ENCODE measurements at places on chromosomes 3 and 15.

GRCh38 chr3:46895204-46895660 is 17.7 kb downstream of the PTH1R start:
- no peaks in the 10 kb centered on the region for H3K27me3 ChIP-seq
- DNase-seq: no peak
- no peaks in the 10 kb centered on the region for H3K36me3 ChIP-seq
- H3K27ac ChIP-seq: no peak overlapping the region
- H3K4me1 ChIP-seq: peaks cover 4% of the 10 kb centered on the region
- no peak overlapping the region for H3K4me3 ChIP-seq

DNA sequence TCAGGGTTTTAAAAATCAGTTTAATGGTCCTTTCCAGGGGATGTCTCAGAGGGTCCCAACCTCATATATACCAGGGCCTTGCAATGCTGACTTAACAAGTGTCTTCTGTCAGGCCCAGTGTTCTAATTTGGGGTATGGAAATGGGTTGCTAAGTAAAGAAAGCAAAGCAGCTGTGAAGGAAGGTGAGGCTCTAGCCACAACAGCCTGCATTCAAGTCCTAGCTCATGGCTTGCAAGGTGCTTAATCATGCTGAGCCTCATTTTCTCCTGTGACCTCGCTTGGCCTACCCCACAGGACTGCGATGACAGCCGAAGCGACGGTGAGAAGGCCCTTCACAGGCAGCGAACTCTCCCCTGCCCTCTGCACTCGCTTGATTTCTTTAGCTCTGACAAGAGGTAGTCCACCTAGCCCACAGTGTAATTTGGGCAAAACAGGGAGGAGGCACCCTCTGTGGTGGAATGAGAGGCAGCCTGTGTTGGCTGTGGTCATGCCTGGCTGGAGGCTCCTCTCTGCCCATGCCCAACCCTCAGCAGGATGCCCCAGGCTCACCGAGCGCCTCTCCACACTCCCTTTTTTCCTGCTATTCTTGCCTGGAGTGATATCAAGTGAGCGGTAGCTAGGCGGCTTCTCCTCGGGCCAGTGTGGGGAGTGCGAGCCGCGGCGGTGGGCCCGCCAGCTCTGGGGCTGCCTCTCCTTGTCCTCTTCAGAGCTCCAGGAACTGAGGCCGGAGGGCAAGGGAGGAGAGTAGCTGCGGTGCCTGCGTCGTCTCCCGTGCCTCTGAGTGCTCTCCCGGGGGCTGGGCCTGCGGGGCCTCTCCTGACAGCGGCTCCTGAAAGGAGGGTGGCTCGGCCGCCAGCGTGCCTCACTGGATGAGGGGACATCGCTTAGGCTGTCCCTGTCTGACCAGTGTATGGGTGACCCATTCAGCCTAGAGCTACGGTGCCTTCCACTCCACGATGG is 29.2 kb downstream of the ILDR1 start:
- H3K36me3 ChIP-seq: no peaks in the 10 kb centered on the region
- H3K27me3 ChIP-seq: no peaks in the 10 kb centered on the region
- no peak for DNase-seq
- H3K27ac ChIP-seq: no peak overlapping the region
- no peaks in the 10 kb centered on the region for H3K4me1 ChIP-seq

DNA sequence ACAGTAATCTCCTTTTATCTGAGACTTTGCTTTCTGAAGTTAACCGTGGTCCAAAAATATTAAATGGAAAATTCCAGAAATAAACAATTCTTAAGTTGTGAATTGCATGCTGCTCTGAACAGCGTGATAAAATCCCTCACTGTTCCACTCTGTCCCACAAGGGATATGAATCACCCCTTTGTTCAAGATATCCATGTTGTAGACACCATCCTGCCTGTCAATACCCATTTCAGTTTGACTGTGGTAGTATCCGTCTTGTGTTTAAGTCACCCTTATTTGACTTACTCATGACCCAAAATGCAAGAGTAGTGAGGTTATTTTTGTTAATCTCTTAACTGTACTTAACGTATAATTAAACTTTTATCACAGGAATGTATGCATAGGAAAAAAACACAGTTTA is 435.0 kb downstream of the SHQ1 start:
- no peaks in the 10 kb centered on the region for H3K4me1 ChIP-seq
- H3K27me3 ChIP-seq: no peaks in the 10 kb centered on the region
- DNase-seq: no peak
- H3K27ac ChIP-seq: no peak overlapping the region
- H3K4me3 ChIP-seq: no peak overlapping the region

GRCh38 chr15:76035593-76035992 is 23.4 kb upstream of the NRG4 start:
- DNase-seq: peak; percentile 69
- no peak overlapping the region for H3K27ac ChIP-seq
- H3K4me3 ChIP-seq: no peak overlapping the region
- no peaks in the 10 kb centered on the region for H3K36me3 ChIP-seq
- H3K4me1 ChIP-seq: peaks cover 11% of the 10 kb centered on the region
- no peaks in the 10 kb centered on the region for H3K27me3 ChIP-seq

DNA sequence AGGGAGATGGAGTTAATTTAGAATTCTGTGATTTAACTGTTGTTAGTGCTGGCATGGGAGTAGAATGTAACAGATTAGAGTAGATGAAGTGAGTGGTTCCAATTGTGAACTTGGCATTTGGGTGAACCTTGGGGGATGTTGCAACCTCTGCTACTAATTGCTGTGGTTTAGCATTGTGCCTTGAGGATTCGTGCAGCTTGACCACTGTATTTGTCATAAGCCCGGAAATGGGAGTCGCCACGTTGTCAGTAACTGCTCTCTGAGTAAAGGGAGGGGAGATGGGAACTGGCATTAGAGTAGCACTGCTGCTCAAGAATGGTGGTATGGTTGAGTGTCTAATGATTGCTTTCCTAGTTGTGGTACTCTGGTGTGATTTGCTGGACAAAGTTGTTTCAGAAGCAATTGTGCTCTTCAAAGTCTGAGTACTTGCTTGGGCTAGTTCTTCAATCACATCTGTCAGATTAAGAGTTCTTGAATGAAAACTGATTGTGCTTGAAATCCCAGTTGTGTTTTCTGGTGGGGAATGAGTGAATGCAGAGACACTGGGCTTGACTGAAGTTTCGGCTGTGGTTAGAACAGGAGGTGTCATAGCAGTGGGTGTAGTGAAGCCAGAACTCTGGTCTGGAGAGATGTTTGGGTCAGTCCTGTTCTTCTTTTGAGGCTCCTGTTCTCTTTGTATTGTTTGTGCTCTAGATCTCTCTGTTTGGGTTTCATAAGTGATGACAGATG is 15.4 kb downstream of the IGSF10 start:
- H3K36me3 ChIP-seq: no peaks in the 10 kb centered on the region
- no peak for DNase-seq
- H3K4me3 ChIP-seq: no peak overlapping the region
- no peak overlapping the region for H3K27ac ChIP-seq

DNA sequence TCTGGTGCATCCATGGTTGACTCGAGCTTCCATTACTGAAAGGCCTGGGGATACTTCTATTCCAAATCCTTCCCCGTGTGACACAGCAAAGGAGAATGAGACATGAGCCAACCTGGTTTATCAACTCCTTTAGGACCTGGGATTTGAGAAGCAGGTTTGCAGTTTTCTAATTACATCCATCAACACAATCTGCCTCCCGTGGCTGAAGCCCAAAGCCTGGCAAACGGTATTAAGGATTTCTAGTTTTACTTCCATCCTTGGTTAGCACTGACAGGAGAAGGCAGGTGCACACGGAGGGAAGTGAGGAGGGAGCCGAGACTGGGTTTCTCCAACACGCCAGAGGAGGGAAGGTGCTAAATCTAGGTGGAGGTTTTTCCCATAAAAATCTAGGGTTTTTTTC is 79.0 kb downstream of the MYLK start:
- H3K4me3 ChIP-seq: no peak overlapping the region
- H3K4me1 ChIP-seq: peaks cover 11% of the 10 kb centered on the region
- DNase-seq: no peak
- no peak overlapping the region for H3K27ac ChIP-seq

DNA sequence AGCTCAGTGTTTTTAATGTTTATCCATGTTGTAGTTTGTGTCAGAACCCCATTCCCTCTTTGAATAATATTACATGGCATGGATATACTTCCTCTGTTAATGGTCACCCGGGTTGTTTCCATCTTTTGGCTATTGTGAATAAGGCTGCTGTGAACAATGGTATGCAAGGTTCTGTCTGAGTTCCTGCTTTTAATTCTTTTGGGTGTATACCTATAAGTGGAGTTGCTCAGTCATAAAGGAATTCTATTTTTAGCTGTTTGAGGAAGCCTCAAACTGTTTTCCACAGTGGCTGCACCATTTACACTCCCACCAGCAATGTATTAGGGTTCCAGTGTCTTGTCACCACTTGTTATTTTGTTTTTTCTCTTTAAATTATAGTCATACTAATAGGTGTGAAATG is 99.6 kb downstream of the SLC25A26 start:
- H3K4me3 ChIP-seq: no peak overlapping the region
- no peak overlapping the region for H3K27ac ChIP-seq
- no peaks in the 10 kb centered on the region for H3K4me1 ChIP-seq
- no peak for DNase-seq
- H3K27me3 ChIP-seq: no peaks in the 10 kb centered on the region

DNA sequence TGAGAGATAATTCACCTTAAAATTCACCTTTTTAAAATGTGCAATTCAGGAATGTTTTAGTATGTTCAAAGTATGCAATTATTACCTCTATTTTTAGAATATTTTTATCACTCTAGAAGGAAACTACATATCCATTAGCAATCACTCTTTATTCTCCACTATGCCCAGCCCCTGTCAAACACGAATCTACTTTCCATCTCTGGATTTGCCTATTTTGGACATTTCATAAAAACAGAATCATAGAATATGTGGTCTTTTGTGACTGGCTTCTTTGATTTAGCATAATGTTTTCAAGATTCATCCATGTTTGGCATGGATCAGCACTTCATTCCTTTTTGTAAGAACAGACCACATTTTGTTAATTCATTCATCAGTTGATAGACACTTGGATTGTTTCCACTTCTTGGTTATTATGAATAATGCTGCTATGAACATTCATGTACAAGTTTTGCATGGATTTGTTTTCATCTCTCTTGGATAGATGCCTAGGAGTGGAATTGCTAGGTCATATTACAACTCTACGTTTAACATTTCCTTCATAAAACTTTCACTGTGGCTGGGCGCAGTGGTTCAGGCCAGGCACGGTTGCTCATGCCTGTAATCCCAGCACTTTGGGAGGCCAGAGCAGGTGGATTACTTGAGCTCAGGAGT is 12.7 kb downstream of the HMCES start:
- H3K27ac ChIP-seq: no peak overlapping the region
- no peaks in the 10 kb centered on the region for H3K4me1 ChIP-seq
- H3K4me3 ChIP-seq: no peak overlapping the region
- DNase-seq: no peak
- H3K36me3 ChIP-seq: no peaks in the 10 kb centered on the region

- H3K27me3 ChIP-seq: no peaks in the 10 kb centered on the region
- H3K27ac ChIP-seq: no peak overlapping the region
- peaks cover 16% of the 10 kb centered on the region for H3K4me1 ChIP-seq
- no peak overlapping the region for H3K4me3 ChIP-seq
- peak; percentile 88 for DNase-seq
Measured at GRCh38 chr3:50316657-50317242, 5.8 kb downstream of the HYAL2 start.

DNA sequence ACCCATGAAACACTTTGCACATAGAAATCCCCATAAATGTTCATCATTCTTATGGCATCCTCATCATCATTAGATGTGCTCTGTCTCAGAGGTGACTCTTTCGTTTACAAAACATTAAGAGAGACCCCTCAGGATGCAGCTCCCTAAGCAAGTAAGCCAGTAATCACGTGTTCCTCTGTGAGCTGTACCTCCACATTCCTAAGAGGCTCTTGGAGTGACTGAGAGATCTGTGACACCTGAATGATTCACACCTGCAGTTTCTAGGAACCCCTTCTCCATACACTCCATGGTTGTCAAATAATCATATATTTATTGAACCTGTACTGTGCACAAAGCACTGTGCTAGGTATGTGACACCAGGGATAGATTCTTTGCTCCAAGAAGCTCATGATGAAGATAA is 602.4 kb downstream of the UNC13C start:
- H3K27ac ChIP-seq: no peak overlapping the region
- no peaks in the 10 kb centered on the region for H3K4me1 ChIP-seq
- H3K4me3 ChIP-seq: no peak overlapping the region
- no peaks in the 10 kb centered on the region for H3K27me3 ChIP-seq

GRCh38 chr3:108512671-108513070 is 2.3 kb upstream of the MYH15 start:
- H3K4me1 ChIP-seq: no peaks in the 10 kb centered on the region
- no peak overlapping the region for H3K27ac ChIP-seq

GRCh38 chr15:47822048-47822447 is 104.7 kb downstream of the SEMA6D start:
- H3K36me3 ChIP-seq: no peaks in the 10 kb centered on the region
- no peak for DNase-seq
- no peak overlapping the region for H3K27ac ChIP-seq
- peaks cover 8% of the 10 kb centered on the region for H3K4me1 ChIP-seq

Data from mesendoderm (in vitro differentiated cells).